ENCODE measurements at places on chromosomes 2 and 18.

GRCh38 chr2:25078170-25079049, 36.5 kb downstream of the EFR3B start:
- peak; percentile 84 for DNase-seq

- no peak for DNase-seq
Measured at GRCh38 chr18:10217211-10217610, 237.2 kb upstream of the APCDD1 start.

DNA sequence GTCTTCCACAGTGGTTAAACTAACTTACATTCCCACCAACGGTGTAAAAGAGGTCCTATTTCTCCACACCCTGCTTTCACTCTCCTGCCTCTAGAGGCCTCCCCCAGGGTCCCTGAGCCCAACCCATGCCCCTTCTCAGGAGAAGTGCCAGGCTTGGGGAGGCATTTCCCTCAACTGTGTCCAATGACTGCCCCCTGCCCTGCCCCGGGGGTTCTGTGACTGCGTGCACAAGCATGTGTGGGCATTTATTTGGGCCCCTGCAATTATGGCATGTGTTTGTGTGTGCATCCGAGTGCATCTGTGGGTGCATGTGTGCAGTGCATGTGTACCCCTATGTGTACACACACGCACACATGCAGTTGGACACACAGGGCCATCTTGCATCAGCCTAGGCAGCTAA, 57.3 kb downstream of the INHBB start:
- no peak for DNase-seq

- DNase-seq, result no peak
Measured at GRCh38 chr2:39022642-39023235, 98.1 kb downstream of the SOS1 start.

DNA sequence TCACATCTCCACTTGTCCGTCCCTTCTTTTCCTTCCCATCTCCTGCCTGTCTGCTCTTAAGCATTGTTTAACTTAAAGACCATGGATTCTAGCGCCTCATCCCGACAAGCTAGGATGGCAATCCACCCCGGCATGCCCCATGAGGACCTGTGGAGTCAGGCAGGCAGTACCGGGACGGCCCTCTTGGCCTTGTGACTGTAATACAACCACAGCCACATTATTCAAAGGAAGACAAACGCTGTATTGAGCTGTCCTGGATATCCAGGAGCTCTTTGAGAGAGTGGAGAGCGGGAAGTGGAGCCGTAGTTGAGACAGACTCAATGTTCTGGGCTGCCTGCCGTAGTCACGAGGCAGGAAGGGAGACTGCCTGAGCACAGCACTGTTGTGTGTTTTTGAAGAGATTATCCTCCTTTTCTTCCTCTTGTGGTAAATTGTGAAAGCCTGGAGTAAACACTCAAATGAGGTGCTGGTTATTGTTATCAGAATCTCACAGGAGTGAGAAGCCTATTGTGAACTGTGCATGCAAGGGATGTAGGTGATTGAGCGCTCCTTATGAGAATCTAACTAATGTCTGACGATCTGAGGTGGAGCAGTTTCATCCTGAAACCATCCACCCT, 929.8 kb upstream of the CNTNAP5 start:
- DNase-seq, result no peak

- no peak for DNase-seq
Measured at GRCh38 chr2:157158111-157158510, 99.4 kb upstream of the GALNT5 start.

GRCh38 chr18:2534906-2535305, 36.4 kb downstream of the METTL4 start:
- DNase-seq, result no peak

DNA sequence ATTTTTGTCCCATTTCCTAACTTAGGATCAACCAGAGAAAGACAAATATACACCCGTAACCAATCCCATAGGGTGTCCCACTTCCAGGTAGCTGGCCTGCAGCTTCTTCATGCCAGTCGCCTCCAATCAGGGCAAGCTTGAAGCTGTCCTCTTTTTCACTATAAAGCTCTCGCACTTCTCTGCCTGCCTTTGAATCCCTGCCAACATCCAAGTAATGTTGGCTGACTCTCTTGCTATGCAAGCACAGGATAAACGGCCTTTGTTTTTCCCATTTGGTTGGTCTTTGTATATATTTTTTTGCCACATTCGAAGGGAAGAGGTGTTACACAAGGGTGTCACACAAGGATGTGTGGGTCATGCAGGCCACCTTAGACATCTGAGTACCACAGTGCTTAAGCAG, 388.8 kb downstream of the CBLN2 start:
- DNase-seq, result no peak

- no peak for DNase-seq
Measured at GRCh38 chr2:11775384-11775783, 29.0 kb downstream of the LPIN1 start.

DNA sequence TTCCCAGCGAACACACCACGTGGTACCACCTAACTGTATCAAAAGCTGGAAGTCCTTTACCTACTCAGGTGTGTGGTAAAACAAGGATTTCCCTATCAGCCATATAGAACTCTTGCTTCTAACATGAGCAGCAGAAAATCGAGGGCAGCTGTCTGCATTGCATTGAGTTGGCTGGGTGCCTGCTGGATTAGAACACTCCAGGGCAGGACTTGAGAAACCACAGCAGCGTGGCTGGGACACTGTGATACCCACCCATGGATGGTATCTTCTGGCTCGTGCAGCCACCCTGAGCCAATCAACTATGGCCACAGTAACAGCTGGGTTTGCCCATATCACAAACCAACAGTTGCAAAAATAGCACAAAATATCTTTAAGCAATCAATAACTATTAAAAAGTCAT, 188.3 kb downstream of the FBXO15 start:
- no peak for DNase-seq

DNA sequence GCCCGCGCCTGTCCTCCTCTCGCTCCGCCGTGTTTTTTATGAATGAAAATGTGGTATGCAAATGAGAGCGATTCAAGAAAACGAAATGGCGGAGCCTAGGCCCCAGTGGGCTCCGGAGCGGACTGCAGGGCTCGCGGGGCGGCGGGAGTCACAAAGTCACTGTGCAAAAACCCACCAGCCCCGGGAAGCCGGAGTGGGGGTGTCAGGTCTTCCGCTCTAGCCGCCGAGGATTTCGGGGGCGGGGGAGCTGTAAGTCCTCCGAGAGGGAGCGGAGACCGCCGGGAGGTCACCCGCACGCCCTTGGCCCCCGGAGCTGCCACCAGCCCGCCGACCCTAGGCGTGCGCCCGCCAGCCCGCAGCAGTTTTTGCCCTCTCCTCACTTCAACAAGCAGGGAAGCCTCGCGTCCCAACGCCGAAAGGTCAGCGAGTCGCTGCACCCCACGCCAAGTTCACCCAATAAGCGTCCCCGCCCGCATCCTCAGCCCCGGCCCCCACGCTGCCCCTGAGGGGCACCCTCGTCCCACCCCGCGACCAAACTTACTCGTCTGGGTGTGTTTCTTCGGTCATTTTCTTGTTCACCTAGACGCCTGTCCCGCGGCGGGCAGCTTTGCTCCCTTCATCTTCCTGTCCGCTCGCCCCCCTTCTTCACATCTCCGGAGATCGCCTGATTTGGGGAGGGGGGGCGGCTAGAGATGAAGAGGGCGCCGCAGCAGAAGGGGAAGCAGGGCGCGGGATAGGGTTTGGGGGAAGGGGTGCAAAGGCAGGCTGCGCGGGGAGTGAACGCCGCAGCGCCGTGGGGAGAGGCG, 775 bp downstream of the SPRED2 start:
- peak; percentile 24 for DNase-seq

GRCh38 chr2:240412975-240413812, 22.3 kb upstream of the GPC1 start:
- no peak for DNase-seq

DNA sequence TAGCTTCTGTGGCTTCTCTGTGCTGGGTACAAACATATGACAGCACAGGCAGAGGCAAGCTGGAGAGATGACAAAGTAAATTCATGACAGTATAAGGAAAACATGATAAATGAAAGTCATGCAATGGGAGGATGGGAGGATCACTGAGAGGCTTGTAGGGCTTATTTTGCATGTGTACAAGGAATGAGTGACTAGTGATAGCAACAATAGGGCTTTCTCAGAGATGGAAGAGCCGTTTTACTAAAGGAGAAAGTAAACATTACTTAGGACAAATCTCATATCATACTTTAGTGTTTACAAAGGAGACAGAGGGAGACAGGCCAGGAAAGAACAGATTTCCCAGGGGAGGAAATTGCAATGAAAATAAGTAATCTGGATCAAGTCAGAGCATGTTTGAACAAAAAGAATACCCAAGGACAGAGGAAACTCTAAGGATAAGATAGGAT, 82.5 kb upstream of the RBMS1 start:
- no peak for DNase-seq
